Activated naive CD4-positive, alpha-beta T cell treated with anti-CD3 and anti-CD28 coated beads for 36 hours (primary cell): ENCODE measurements at places on chromosomes 16 and 17.
A peak's percentile ranks its signal among the peaks of the same experiment; 100 is the strongest.

- H3K4me3 ChIP-seq = no peak overlapping the region
- H3K27ac ChIP-seq = no peak overlapping the region
- H3K4me1 ChIP-seq = no peaks in the 10 kb centered on the region
These were observed 253.2 kb upstream of the IRX5 start for GRCh38 chr16:54677308-54677950.

DNA sequence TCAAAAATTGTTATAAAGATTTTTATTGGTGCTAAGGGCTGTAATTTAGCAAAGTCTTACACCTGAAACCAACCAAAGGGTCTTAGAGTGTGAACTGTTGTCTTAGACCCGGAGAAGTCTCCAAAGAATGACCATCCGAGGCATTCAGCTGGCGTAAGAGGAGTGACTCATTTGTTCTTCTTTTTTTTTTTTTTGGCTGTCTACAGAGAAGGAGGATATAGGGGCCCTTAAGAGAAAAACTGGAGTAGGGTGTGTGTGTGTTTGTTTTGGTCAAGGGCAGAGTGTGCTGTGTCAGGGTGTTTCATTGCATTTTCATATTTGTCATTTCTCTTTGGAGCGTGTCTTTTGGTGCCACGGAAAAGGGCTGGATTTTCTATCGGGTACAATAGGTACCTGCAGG is 508.0 kb downstream of the WWOX start:
- H3K4me3 ChIP-seq = no peak overlapping the region
- no peaks in the 10 kb centered on the region for H3K27me3 ChIP-seq
- H3K4me1 ChIP-seq = peaks cover 10% of the 10 kb centered on the region
- H3K27ac ChIP-seq = no peak overlapping the region

GRCh38 chr16:22353933-22354541 is 20.4 kb downstream of the CDR2 start:
- no peak for DNase-seq
- H3K27ac ChIP-seq = peak overlapping the region; percentile 96
- H3K27me3 ChIP-seq = no peaks in the 10 kb centered on the region
- peaks cover 46% of the 10 kb centered on the region for H3K36me3 ChIP-seq
- H3K4me3 ChIP-seq = no peak overlapping the region

- H3K4me3 ChIP-seq = no peak overlapping the region
- no peaks in the 10 kb centered on the region for H3K27me3 ChIP-seq
- peaks cover 5% of the 10 kb centered on the region for H3K4me1 ChIP-seq
- H3K27ac ChIP-seq = no peak overlapping the region
- no peaks in the 10 kb centered on the region for H3K36me3 ChIP-seq
These were observed 15.7 kb upstream of the MAP3K14 start for GRCh38 chr17:45332505-45332904.

GRCh38 chr17:30517786-30518185 is 40.6 kb downstream of the GOSR1 start:
- H3K36me3 ChIP-seq = peaks cover 32% of the 10 kb centered on the region
- peaks cover 30% of the 10 kb centered on the region for H3K4me1 ChIP-seq
- no peak for DNase-seq
- no peak overlapping the region for H3K4me3 ChIP-seq

DNA sequence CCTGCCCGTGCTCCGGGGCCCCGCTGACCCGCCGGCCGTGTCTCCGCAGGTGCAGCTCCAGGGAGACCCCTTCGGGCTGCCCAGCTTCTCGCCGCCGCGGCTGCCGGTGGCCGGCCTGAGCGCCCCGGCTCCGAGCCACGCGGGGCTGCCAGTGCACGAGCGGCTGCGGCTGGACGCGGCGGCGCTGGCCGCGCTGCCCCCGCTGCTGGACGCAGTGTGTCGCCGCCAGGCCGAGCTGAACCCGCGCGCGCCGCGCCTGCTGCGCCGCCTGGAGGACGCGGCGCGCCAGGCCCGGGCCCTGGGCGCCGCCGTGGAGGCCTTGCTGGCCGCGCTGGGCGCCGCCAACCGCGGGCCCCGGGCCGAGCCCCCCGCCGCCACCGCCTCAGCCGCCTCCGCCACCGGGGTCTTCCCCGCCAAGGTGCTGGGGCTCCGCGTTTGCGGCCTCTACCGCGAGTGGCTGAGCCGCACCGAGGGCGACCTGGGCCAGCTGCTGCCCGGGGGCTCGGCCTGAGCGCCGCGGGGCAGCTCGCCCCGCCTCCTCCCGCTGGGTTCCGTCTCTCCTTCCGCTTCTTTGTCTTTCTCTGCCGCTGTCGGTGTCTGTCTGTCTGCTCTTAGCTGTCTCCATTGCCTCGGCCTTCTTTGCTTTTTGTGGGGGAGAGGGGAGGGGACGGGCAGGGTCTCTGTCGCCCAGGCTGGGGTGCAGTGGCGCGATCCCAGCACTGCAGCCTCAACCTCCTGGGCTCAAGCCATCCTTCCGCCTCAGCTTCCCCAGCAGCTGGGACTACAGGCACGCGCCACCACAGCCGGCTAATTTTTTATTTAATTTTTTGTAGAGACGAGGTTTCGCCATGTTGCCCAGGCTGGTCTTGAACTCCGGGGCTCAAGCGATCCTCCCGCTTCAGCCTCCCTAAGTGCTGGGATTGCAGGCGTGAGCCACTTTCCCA is 5.9 kb downstream of the CTF1 start:
- peaks cover 29% of the 10 kb centered on the region for H3K4me1 ChIP-seq
- H3K27me3 ChIP-seq = no peaks in the 10 kb centered on the region
- peak overlapping the region; percentile 98 for H3K27ac ChIP-seq
- peaks cover 1% of the 10 kb centered on the region for H3K36me3 ChIP-seq
- DNase-seq = peak; percentile 54
- H3K4me3 ChIP-seq = peak overlapping the region; percentile 98

DNA sequence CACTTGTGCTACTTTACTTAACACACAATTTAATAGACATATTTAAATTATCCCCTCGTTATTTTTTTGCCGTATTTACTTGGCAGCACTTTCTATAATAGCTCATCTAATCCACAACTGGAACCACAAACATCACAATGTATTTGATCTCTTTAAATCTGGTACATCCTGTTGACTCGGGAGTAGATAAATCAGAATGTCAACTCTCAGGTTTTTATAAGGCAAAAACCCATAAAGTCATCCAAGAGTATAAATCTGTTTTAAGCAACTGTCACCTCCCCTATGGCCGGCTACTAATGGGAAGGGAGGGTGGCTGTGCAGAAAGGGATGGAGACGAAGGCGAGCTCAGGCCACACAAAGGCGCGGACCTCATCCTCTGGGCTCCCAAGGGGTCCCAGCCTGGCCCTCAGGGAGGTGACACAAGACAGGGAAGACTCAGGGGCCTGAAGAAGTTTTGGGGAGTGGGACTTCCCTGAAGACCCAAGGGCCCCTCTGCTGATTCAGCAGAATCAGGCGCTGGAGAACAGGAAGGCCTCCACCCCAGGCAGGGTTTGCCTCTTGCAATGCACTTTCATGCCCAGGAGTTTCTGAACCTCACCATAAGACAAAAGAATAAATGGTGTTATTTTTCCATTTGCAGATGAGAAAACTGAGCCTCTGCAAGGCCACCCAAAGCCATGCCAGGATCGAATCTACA is 122.5 kb downstream of the ZNF423 start:
- no peaks in the 10 kb centered on the region for H3K27me3 ChIP-seq
- H3K4me3 ChIP-seq = no peak overlapping the region
- no peak overlapping the region for H3K27ac ChIP-seq
- DNase-seq = no peak
- no peaks in the 10 kb centered on the region for H3K4me1 ChIP-seq

- H3K36me3 ChIP-seq = peaks cover 5% of the 10 kb centered on the region
- no peak overlapping the region for H3K27ac ChIP-seq
- H3K4me3 ChIP-seq = no peak overlapping the region
- no peaks in the 10 kb centered on the region for H3K4me1 ChIP-seq
These were observed 167.2 kb downstream of the STX8 start for GRCh38 chr17:9408381-9408780.
